Cardiac fibroblast (primary cell): ENCODE measurements at places on chromosomes 11 and 22.

DNA sequence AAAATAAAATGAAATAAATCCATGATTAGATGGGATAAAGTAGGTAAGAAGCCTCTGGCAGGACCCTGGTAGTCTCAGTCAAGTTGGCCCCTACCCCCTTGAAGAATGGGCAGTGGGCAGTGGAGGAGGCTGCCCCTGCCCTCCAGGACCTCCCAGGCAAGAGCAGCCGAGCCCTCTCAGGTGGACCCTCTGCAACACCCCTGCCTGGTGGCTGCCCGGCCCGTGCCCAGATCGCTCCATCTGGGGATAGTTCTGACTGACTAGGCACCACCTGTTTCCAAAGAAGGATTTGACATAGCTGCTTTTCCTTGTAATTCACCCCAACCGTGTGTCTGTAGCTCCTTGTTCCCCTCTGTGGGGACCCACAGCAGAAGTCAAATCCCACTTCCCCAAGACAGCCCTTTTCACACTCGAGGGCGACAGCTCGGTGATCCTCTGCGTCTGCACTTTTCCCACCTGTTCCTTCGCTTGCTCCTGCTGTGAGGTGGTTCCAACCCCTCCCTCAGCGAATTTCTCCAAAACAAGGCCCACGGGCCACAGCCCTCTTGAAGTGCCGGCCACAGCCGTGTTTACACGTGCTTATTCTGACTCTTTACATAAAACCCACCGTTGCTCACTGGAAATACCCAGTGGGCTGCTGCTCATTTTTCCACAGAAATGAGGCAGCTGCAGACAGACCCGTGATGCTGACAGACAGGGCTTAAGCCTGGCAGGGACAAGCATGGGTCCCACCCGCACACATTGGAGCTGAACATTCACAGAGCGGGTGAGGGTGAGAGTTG lies 5.5 kb upstream of the TMPRSS13 start:
- no peak for DNase-seq

- no peak for DNase-seq
Measured at GRCh38 chr22:46287873-46288751, 8.6 kb upstream of the GTSE1 start.

GRCh38 chr11:61850687-61851086 lies 22.6 kb downstream of the FADS2 start:
- no peak for DNase-seq

DNA sequence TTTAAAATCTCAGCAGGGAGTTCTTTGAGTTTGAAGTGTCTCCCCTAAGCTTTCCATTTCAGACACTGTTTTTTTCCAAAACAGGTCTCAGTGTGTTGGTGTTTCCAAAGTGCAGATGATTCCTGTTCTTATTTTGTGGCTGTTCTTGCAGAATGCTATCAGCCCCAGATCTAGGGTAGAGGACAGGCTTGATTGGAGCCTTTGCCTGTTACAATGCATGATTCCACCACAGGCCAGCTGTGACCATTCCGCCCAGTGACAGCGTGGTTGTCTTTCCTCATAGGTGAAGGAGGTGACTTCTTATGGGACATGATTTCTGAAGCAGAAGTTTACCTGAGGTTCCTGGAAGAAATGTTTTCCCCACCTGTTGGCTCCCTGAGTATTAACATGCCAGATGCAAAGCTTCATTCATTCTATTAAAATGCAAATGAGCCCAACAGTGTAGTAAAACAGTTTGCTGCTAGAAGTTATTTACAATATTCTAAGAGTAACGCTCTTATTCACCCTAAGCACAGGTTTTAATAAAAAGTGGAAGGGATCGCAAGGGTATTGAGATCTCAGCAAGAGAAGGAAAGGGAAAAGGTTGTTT lies 36.9 kb upstream of the BIRC3 start:
- no peak for DNase-seq

- DNase-seq: no peak
Measured at GRCh38 chr11:31824879-31825837, 14.0 kb upstream of the PAX6 start.

DNA sequence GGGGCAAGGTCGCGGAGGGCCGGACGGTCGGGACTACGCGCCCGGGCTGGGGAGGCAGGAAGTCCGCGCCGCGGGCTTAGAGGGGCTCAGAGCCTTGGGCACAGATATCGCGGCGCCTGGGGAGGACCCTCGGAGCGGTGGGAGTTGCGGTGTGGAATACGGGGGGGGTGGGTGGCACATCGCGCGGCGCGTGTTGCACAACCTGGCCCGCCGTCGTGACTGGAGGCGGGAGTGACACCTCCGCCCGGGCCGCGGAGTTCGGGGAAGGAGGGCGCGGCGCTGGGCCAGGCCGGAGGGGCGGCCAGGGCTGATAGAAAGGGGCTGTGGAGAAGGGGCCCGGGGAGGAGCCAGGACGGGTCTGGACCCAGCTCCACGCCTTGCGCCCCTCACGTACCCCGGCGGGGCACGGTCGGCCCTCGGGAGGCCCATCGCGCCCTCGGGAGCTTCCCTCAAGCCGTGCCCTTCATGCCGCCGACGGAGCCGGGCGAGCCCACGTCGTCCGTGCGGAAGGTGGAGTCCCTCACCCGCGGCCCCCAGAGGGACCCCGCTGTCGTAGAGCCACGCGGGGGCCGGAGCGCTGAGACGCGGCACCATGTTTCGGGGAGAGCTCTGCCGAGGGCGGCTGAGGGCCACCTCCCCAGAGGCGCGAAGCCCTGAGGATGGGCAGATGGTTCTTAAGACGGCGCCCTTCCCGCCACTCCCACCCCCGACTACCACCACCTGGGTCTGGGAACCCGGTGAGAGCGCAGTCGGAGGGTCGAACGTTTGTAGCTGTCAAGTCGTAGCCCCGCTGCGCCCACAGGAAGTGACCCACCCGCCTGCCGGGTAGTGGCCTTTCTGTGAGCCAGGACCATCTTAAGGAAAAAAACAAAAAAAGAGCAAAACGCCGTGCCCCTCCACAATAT lies 729 bp downstream of the IL17RA start:
- DNase-seq: peak; percentile 28

- DNase-seq: no peak
Measured at GRCh38 chr11:62477927-62478326, 59.1 kb downstream of the SCGB1A1 start.

DNA sequence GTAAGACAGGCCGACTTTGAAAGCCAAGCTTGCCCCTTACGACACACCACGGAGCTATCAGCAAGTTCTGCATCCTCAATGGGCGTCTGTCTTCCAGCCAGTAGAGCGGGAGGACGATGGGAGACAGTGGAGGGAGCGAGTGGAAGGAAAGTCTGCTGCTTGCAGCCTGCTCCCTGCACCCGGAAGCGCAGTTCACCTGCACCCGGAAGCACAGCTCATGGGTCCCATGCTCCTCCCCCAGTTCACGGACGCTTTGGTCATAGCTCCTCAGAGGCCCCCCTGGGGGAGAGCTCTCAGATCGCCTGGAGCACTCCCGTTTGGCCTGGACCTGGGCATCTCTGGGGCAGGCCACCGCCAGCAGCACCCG lies 51.3 kb downstream of the FBLN1 start:
- DNase-seq: no peak

GRCh38 chr11:31764766-31765165 lies 46.4 kb downstream of the PAX6 start:
- no peak for DNase-seq

DNA sequence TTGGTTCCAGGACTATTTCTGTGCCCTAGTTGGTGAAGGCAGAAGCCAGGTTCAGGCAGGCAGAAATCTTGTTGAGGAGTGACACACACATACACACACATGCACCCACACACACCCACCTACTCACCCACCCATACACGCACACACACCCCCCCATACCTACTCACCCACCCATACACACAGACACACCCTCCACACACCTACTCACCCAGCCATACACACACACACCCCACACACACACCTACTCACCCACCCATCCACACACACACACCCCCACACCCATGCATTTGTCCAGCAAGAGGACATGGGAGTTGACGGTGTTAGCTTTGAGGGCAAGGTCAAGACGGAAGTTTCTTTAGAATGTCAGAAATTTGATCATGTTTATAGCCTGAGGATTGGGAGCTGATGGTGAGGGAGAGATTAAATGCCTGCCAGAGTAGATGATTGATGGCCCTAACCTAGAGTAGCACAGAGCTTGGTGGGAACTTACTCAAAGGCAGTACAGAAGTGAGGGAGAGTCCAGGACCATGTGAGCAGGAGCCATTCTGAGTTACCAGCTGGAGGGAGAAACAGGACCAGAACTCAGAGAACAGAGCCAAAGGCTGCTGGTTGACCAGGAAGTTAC lies 68.9 kb downstream of the CYB5R2 start:
- no peak for DNase-seq

DNA sequence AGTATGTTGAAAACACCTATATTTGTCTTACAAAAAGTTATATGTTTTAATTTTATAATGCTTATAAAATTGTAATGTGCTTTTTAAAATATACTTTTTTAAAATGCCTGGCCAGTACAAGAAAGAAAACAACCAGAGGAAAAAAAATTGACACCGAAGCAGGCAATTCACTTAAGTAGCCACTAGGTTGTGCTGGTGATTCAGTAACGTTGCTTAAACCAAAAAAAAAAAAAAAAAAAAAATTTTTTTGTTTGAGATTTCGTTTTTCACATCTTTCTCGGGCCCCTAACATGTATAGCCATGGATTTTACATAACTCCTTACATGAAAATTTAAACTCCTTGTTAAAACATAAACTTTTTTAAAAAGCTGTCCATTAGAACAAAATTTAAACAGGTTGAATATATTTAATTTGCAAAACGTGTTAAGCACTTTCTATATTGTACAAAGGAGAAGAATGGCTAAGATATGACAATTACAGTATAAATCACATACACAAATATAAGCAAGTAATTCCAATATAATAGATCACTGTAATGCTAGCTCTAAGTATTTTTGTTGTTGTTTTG lies 9.2 kb downstream of the OR8B4 start:
- DNase-seq: peak; percentile 74

DNA sequence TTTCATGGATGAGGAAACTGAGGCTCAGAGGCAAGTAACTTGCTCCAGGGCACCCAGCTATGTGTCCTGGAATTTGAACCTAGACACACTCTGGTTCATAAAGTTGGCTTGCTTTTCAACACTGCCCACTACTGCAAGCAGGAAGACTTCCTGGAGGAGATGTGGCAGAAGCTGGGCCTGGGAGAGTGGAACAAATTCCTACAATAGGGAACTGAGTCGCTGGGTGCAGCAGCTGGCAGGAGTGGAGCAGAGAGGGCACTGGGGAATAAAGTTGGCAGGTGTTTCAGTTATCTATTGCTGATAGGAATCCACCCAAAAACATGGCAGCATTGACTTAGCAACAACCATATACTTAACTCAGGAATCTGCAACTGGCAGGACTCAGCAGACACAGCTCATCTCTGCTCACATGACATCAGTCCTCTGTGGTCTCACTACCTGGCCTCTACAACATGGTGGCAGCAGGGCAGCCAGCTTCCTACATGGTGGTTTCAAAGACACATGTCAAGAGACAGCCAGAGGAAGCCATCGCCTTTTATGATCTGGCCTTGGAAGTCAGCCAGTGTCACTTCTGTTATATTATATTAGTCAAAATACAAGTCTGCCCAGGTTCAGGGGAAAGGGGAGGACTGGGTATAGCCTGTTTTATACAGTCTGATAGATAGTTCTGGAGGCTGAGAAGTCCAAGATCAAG lies 10.6 kb upstream of the CARD10 start:
- no peak for DNase-seq

GRCh38 chr11:8101421-8101820 lies 20.4 kb downstream of the TUB start:
- DNase-seq: no peak

DNA sequence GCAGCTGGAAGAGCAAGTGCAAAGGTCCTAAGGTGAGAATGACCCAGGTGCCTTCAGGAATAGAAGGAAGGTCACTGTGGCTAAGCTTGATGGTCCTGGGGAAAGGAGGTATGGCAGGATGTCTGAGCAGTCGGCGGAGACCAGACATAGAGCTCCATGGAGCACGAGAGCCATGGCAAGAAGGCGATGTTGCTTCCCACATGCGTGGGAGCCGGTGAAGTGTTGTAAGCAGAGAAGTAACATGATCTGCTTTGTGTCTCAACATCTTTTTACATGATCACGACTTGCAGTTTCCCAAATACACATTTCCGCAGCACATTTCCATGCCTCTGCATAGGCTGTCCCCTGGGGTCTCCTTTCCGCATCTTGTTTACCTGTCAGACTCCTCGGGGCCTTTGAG lies 231.9 kb downstream of the KIRREL3 start:
- no peak for DNase-seq

DNA sequence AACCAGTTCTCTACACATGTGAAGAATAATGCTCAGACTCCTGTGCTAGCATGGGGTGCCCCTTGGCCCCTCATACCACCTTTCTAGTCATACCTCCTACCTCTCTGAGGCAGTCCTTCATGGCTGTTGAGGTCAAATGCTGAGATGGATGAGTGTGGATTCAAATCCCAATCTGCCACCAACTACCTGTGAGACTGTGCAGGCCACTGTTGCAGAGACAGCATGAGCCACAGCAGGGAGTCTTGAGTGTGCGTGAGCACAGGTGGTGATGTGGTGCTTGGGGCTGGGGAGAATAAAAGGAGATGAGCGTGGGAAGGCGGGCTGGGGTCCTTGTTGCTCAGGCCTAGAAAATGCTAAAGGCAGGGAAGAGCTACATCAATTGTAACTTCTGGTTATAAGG lies 218.0 kb upstream of the E2F8 start:
- no peak for DNase-seq

GRCh38 chr11:79768343-79768742 lies 327.5 kb upstream of the TENM4 start:
- DNase-seq: no peak

- no peak for DNase-seq
Measured at GRCh38 chr22:47310601-47311000, 548.2 kb downstream of the TBC1D22A start.

GRCh38 chr22:26291940-26292666 lies 122.8 kb downstream of the SEZ6L start:
- DNase-seq: no peak

DNA sequence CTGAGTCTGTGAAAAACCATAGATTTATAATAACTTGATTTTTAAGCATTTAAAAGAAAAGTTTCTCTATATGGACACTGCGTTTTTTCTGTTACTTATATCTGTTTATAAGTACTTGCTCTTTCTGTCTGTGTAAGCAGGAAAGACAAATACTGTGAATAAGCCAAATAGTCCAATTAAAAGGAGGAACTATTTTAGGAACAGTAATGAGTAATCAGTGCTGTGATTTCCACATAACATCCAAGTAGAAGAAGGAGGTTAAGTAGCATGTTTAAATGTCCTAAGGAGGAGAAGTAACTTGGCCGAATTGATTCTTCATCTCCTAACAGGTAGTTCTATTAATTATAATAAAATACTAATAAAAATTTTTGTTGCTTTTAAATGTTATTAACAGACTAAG lies 40.8 kb downstream of the ZNF214 start:
- DNase-seq: peak; percentile 29
